Suppressor macrophage (primary cell): ENCODE measurements at places on chromosomes 13 and 19.

DNA sequence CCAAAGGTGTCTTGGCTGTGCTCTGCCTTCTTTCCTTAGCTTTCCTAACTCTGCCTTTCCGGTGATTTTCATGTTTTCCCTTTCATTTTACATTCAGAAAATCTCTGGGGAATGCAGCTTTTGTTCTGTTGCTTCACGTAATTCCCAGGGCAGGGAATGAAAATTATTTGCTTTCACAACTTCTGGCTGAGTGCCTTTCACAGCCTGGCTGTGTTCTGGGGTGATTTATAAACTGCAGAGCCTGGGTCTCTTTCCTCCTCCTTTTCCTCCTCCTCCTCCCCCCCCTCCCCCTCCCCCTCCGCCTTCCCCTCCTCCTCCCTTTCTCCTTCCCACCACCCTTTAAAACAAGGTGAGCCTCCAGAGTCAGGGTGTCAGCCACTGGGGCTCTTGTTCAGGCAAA is 84.3 kb downstream of the RNASEH2B start:
- DNase-seq: no peak

DNA sequence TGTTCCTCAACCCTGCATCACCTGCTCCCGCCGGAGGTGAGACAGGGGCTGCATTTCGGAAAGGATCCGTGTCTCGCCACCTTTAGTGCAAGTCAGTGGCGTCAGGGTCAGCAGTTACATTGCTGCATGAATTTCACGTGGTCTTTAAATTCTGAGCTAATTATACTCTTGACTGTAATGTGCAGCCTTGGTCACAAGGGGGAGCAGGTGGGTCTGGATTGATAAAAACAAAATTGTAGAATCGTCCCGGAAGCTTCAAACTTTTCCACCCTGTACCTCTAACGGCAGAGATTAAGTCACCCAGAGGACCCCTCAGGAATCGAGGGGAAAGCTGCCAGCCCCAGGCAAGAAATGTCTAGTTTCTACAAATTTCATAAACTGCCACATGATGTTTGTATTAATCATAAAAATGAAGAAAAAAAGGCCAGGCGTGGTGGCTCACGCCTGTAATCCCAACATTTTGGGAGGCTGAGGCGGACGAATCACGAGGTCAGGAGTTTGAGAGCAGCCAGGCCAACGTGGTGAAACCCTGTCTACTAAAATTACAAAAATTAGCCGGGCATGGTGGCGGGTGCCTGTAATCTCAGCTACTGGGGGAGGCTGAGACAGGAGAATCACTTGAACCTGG is 20.2 kb downstream of the BBC3 start:
- DNase-seq: peak; percentile 93

DNA sequence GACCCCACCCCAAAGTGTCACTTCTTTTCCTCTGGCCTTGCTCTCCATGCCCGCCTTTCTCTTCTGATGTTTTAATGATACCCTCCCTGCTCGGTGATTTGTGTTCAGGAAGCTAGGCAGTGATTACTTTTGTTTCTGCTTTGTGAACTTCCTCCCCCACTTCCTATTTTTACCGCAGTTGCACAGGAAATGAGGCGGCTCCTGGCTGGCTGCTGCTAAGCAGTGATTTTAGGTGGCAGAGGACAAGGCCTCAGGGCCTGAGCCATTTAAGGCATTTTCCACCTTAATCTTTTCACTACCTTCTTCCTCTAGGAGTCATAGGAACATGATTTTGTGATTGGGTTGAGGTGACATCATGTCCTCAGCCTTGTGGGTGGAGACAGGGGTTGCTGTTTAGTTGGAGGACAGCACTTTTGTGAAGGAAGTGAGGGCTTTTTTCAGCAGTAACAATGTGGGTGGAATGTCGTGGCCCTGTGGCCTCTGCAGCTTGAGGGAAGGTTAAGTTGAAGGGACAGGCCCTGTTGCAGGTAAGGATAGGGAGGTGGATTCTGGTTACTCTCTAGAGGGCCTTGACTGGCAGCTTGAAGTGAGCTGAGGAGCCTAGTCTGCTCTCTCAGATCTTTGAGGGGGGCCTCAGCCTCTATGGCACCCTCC is 15.7 kb downstream of the GARRE1 start:
- DNase-seq: peak; percentile 83

DNA sequence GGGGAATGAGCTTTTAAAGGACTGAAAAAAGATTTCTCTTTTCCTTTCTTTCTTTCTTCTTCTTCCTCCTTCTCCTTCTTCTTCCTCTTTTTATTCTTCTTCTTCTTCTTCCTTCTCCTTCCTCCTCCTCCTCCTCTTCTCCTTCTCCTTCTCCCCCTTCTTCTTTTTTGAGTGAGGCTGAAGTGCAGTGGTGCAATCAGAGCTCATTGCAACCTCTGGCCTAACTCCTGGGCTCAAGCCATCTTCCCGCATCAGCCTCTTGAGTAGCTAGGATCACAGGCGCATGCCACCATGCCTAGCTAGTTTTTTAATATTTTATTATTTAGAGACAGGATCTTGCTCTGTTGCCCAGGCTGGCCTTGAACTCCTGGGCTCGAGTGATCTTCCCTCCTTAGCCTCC is 120.9 kb upstream of the KL start:
- DNase-seq: no peak

- DNase-seq: no peak
Observed at GRCh38 chr13:66462187-66462586, 767.9 kb downstream of the PCDH9 start.
